ENCODE measurements at places on chromosomes 4 and X.

- no peak for DNase-seq
- no peaks in the 10 kb centered on the region for H3K4me1 ChIP-seq
- no peaks in the 10 kb centered on the region for H3K27me3 ChIP-seq
- H3K4me3 ChIP-seq: no peak overlapping the region
- no peak overlapping the region for H3K27ac ChIP-seq
These were observed 1715.2 kb upstream of the ADGRL3 start for GRCh38 chr4:59484944-59485343.

DNA sequence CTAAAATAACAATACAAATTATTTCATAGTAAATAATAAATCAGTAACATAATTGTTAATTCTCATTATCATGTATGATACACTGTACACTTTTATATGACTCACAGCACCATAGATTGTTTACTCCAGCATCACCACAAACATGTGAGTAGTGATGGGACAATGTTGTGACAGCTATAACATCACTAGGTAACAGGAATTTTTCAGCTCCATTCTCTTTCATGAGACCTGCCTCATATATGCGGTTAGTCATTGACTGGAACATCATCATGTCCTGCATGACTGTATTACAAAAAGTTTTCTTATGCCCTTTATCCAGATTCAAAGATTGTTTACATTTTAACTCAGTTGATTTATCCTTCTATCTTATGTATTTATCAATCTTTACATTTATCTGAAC lies 1530.0 kb downstream of the PCDH18 start:
- H3K27me3 ChIP-seq: no peaks in the 10 kb centered on the region
- no peak overlapping the region for H3K27ac ChIP-seq
- H3K4me3 ChIP-seq: no peak overlapping the region

- peaks cover 2% of the 10 kb centered on the region for H3K27me3 ChIP-seq
- no peaks in the 10 kb centered on the region for H3K4me1 ChIP-seq
- H3K4me3 ChIP-seq: no peak overlapping the region
These were observed 32.5 kb downstream of the LANCL3 start for GRCh38 chrX:37603938-37604409.

GRCh38 chr4:140102421-140102820 lies 51.6 kb downstream of the MAML3 start:
- no peak for DNase-seq
- H3K4me1 ChIP-seq: peaks cover 69% of the 10 kb centered on the region
- H3K36me3 ChIP-seq: peaks cover 5% of the 10 kb centered on the region
- peak overlapping the region; percentile 4 for H3K4me3 ChIP-seq
- H3K27ac ChIP-seq: peak overlapping the region; percentile 6
- peaks cover 9% of the 10 kb centered on the region for H3K27me3 ChIP-seq

GRCh38 chr4:143375326-143376073 lies 38.8 kb downstream of the GAB1 start:
- H3K27me3 ChIP-seq: peaks cover 4% of the 10 kb centered on the region
- DNase-seq: no peak
- H3K4me3 ChIP-seq: no peak overlapping the region
- H3K27ac ChIP-seq: no peak overlapping the region

- no peak for DNase-seq
- H3K27ac ChIP-seq: no peak overlapping the region
- no peaks in the 10 kb centered on the region for H3K36me3 ChIP-seq
- H3K4me1 ChIP-seq: no peaks in the 10 kb centered on the region
These were observed 397.2 kb downstream of the FAM47B start for GRCh38 chrX:35339796-35340195.

- H3K27ac ChIP-seq: no peak overlapping the region
- peaks cover 33% of the 10 kb centered on the region for H3K4me1 ChIP-seq
- no peak overlapping the region for H3K4me3 ChIP-seq
- H3K36me3 ChIP-seq: peaks cover 8% of the 10 kb centered on the region
These were observed 15.6 kb downstream of the SCARB2 start for GRCh38 chr4:76197971-76198410.

- no peak overlapping the region for H3K27ac ChIP-seq
- no peaks in the 10 kb centered on the region for H3K4me1 ChIP-seq
- H3K4me3 ChIP-seq: no peak overlapping the region
- H3K27me3 ChIP-seq: no peaks in the 10 kb centered on the region
- DNase-seq: no peak
These were observed 39.7 kb downstream of the RASGEF1B start for GRCh38 chr4:81431971-81432370.

Data from activated T-helper 1 cell treated with anti-CD3 and anti-CD28 coated beads, Interleukin-12 subunit alpha, Interleukin-12 subunit beta, Interleukin-2, Interleukin-4 antibody, amounts not matched to agents 30 ng/mL and 10 ng/mL and 1 ng/mL, durations not matched to agents 14 hours and 24 hours and 36 hours (primary cell).